ENCODE measurements at places on chromosomes 5 and 9.

DNA sequence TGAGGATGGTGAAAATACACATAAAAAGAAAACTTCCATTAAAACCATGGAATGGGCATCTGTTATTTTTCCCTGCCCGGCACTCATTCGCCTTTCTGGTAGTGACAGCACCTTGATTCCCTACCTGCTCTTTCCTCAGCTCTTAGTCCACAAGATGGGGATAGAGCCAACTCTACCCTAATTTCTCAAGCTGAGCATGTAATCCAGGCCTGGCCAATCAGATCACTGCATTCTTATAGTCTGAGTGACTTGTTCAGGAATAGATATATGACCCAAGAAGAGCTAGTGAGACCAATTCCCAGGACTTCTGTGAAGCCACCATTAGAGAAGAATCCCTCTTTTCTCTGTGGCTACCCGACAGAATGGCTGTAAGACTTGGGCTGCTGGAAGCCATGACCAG, 58.1 kb downstream of the TSSK1B start:
- no peak for DNase-seq

- DNase-seq: no peak
Observed at GRCh38 chr9:109863961-109864360, 84.0 kb downstream of the PALM2AKAP2 start.

- no peak for DNase-seq
Observed at GRCh38 chr9:129584136-129584535, 36.8 kb downstream of the C9orf50 start.

DNA sequence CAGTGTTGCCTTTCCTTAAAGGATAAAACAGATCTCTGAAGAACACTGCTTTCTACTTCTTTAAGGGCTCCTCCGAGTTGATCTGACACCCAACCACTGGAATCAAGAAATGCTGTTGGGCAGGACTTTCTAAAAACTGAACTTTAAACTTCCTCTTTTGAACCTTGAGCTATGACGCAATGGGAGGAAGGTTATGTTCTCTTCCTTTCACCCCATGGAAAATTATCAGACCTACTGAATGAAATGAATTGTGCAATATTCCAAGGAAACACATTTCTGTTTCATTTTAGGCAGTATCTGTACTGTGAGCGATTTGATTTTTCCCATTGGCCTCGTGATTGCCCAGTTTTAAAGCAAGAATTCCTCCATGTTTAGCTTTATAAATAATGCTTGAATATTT, 206.0 kb upstream of the PRR16 start:
- DNase-seq: no peak

DNA sequence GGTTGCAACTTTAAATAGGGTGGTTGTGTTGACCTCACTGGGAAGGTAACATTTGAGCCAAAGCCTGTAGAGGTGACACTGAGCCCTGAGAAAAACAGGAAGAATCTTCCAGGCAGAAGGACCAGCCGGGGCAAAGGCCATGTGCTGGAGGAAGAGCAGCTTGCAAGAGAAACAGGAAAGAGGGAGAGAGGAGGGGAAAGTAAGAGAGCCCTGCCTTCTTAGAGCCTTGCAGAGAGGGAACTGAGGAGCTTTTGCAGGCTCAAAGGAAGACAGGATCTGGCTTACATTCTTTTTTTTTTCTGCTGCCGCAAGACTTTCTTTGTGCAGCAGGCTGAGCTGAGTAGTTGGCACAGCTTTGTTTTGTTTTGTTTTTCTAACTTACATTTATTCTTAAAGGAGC, 17.4 kb downstream of the C9orf153 start:
- no peak for DNase-seq

GRCh38 chr9:104988539-104988938, 60.6 kb upstream of the ABCA1 start:
- DNase-seq: no peak

DNA sequence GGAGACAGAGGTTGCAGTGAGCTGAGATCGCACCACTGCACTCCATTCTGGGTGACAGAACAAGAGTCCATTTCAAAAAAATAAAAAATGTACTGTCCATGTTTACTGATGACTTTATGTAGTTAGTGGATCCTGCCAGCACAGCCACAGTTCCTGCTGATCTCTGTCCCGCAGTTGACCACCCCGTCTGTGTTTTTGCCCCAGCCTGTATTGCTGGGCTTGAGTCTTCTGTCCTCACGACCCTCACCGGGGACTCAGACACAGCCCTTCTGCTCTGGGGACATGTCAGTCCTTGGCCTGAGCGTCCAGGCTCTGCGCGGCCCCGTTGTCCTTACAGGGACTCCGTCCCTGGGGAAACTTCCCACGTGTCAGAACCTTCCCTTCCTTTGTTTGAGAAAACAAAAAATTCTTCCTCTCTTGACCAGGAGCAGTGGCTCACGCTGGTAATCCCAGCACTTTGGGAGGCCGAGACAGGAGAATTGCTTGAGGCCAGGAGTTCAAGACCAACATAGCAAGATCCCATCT, 14.5 kb downstream of the SURF6 start:
- no peak for DNase-seq

DNA sequence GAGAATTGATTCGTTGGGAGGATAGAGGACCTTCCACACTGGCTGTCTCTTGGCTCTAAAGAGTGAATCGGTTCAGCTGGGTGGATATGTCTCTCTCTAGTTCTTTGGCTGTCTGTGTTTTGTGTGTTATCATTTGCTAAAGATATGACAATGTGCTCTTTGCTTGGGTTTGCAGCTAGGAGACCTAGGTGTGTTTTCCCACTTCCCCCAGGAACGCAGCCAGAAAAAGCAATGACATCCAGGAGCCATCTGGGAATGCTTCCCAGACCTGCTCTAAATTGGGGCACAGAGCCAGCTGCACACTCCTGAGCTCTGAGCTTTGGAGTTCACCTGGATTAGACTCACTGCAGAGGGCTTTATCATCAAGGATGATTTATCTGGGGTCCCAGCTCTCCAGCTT, 12.8 kb upstream of the PDZD2 start:
- DNase-seq: no peak

DNA sequence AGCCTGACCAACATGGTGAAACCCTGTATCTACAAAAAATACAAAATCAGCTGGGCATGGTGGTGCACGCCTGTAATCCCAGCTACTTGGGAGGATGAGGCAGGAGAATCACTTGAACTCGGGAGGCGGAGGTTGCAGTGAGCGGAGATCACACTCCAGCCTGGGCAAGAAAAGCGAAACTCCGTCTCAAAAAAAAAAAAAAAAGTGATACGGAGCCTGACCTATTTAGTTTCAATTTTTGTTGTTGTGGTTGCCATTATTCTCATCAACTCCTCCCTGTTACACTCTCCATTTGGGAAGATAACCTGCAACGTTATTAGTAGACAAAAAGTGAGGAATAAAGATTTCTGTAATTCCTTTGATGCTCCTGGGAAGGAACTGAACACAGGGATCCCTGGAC, 1.3 kb downstream of the STOM start:
- DNase-seq: no peak

- DNase-seq: no peak
Observed at GRCh38 chr5:659496-660263, 33.5 kb downstream of the TPPP start.

DNA sequence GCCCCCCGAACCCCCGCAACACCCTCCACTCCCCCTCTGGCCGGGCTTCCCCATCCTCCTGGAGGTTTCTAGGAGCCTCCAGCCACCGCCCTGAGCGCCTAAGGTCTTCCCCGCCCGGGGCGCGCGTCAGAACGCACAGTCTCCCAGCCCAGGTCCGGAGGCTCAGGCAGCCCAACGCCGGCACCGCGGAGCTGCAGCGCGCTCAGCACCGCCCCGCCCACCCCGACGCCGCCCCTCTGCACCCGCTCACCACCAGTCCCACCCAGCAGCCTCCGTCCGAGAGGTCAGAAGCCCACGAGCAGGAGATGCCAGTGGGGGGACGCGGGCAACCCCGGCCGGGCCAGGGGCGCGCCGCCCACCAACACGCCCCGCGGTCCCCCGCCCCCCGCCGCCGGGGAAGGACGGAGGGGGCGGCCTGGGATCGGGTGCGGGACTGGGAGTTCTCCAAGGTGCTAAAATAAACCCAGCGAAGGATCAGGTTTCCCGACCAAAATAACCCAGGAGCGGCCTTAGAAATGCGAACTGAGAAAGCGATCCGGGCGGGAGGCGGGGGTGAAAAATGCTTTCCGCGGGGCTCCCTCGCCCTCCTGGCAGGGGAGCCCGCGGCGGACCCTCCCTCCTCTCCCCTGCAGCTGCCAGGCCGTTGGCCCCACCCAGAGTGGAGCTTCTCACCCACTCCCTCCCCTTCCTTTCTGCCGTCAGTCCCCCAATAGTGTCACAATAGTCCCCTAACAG, 6.5 kb upstream of the FAM78A start:
- DNase-seq: no peak

DNA sequence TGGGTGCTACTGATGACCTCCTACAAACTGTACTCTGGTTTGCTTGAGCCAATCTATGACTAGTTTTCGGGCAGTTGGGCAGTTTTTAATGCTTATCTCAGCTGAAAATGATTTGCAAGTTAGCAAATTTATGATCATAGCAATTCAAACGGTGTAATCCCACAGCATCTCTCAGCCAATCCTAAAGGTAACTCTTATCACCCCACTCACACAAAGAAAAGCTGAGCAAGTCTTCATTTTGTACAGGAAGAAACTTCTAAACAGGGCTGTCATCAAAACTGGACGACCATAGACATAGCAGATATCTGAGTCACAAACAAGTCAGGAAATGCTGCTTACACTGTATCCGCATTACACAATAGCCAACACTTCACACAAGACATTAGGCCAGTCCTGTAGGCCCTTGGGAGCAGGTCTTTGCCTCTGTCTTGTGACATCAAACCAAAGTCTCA, 2.6 kb upstream of the ENC1 start:
- no peak for DNase-seq

DNA sequence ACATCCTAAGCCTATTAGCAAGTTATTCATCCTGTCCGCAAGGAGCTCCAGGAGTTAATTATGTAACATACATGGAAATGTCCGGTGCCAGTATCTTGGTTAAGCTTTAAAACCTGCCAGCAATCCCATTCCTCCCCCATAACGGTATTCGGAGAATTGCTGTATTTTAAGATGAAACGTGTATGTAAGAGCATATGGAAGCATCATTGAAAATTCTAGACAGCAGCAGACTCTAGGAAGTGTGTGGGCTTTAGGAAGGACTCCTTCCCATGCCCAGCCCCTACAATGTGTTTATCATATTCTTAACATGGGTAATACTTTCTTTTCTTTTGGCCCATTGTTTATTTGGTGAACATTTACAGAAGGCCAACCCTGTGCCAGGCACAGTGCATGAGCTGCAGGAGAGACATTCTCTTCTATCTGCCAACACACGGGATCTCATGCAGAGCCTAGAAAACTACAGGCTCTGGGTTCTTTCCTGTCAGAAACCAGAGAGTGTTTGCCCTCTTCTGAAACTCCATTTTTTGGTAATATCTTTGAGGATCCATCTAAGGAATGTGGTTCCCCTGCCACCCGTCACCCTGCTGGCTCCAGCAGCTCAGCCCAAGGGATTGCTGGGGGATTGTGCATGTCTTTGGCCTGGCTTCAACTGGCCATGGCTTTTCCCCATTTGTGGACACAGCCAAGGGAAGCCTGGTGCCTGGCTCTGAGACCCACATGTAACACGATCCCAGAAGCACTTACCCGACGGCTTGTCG, 15.1 kb downstream of the ANGPTL2 start:
- DNase-seq: no peak

- DNase-seq: no peak
Observed at GRCh38 chr5:11234501-11234911, 473.5 kb upstream of the DAP start.

DNA sequence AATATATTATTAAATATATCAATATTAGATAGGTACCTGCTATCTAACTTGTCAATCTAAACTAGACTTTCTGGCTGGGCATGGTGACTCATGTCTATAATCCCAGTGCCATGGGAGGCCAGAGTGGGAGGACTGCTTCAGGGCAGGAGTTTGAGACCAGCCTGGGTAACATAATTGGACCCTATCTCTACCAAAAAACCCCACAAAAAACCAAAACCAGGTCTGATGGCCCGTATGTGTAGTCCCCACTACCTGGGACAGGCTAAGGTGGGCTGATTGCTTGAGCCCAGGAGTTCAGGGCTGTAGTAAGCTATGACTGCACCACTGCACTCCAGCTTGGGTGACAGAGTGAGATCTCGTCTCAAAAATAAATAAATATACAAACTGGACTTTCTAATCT, 55.0 kb downstream of the PJA2 start:
- DNase-seq: no peak

DNA sequence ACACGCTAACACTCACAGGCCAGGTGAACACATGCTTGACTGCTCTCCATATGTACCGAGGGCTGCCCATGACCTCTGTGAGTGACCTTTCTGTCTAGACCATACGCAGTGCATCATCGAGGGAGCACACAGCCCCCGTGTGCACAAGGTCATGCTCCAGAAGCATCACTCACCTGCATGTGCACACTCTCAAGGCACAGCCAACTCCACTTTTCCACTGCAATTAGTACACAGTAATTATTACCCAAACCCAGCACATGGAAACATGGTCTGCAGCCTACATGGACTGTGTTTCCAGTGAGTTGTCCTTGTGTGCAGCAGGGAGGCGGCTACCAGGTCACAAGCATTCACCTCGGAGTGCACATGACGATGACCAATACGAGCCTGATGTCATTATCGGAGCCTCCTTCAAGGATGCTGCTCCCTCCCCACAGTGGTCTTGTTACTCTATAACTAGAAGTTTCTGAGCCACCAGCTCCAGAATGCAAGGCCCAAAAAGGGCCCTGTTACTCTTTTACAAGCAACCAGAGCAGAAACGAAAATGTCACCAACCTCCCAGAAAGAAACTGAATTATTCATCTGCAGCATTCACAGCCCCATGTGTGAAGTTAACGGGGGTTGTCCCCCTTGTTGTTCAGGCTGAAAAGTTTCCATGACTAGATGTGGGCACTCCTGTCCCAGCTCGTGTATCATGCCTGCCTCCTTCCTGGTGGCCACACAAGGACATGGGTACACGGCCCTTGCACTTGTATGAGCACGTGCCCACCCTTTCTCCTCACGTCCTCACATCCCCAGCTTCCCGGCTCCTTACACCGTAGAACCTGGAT, 31.2 kb downstream of the SEMA4D start:
- no peak for DNase-seq

DNA sequence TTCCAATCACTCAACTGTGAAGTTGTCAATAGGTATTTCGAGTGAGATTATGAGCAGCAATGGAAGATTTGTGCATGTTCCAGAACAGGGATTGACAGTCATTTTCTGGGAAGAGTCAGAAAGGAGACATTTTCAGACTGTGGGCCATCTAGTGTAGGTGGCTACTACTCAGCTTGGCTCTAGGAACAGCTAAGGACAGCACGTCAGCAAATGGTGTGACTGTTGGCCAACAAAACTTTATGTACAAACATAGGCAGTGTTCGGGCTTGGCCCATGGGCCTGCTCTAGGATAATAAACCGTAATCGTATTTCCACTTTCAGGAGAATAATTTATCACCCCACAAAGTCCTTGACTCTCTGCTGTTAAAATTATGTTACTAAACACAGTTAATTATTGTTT, 143.6 kb downstream of the ADCY2 start:
- DNase-seq: no peak

DNA sequence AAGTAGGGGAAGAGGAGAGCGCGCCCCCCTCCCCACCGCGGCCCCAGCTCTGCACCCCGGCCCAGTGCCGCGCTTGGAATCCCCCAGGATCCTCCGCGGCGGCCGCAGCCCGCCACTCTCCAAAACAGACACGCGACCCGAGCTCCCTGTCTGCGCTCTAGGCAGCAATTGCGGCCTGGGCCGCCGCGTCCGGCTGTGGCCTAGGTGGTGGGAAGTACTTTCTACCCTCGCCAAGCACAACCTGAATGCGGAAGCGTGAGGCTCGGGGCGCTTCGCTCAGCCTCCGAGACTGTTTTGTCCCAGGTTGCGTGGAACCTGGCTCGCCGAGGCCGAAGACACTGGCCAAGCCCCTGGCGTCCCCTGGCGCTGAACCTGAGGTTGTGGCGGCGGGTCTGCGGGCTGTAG, 3.3 kb upstream of the FOXB2 start:
- no peak for DNase-seq
